ENCODE measurements at places on chromosomes 6 and 20.
A peak's percentile ranks its signal among the peaks of the same experiment; 100 is the strongest.

GRCh38 chr20:50575865-50576720 is 65.9 kb downstream of the PTPN1 start:
- no peak for DNase-seq

- DNase-seq = no peak
These were observed 42.8 kb downstream of the STXBP5 start for GRCh38 chr6:147246853-147247635.

DNA sequence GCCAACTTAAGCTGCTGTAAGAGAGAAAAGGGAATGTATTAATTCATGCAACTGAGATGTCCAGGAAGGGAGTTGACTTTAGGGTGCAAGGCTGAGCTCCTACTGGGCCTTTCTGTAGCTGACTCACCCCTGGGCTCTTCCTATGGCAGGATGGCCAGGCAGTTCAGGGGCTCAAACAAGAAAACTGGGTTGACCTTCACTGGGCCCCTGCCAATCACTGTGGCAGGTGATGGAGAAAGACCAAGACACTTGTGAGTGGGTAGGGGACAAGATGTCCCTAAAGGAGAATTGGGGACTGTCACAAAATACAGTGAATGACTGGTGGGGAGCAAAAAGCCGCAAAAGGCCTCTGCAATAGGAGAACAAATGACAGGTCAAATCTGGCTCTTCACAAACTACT is 21.5 kb upstream of the RALGAPA2 start:
- DNase-seq = no peak

GRCh38 chr6:116444092-116444491 is 17.1 kb upstream of the CALHM6 start:
- no peak for DNase-seq

DNA sequence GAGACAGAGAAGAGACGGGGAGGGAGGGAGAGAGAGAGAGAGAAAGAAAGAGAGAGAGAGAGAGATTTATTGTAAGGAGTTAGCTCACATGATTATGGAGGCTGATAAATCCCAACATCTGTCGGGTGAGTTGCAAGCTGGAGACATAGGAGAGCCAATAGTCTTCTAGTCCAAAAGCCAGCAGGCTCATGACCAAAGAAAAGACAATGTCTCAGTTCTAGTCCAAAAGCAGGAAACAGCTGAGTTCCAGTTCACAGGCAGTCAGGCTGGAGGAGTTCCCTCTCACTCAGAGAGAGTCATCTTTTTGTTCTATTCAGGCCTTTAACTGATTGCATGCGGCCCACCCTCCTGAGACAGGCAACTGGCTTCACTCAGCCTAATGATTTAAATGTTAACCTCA is 416.6 kb downstream of the PREX1 start:
- DNase-seq = no peak

DNA sequence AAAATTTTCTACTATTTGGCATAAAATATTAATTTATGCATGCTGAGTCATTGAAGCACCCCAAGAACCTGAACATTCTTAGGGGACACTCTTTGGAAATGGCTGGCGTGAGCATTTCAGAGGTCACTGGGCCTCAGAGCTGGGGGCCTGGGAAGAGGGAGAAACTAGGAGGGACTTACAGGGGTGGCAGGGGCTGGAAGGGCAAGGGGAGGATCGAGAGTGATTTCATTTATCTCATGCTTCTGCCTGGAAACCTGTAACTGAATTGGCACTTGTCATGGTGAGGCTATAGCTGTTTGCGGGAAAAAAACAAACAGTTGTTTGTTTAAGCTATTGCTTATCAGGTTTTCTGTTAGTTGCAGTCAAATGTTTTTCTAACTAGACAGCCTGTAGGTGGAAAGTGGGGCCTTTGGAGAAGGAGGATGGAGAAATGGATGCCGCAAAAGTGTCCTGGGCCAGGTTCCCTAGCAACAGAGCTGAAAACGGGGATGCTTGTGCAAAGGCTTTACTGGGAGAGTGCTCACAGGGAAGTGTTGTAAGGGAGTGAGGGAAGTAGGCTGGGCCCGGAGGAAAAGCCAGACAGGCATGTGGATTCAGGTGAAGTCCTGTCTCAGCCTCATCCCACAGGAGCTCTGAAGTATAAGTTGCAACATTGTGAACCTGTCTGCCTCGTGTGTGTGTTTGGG is 36.4 kb upstream of the KAT14 start:
- DNase-seq = no peak

- no peak for DNase-seq
These were observed 17.8 kb upstream of the FKBP5 start for GRCh38 chr6:35706468-35706867.

DNA sequence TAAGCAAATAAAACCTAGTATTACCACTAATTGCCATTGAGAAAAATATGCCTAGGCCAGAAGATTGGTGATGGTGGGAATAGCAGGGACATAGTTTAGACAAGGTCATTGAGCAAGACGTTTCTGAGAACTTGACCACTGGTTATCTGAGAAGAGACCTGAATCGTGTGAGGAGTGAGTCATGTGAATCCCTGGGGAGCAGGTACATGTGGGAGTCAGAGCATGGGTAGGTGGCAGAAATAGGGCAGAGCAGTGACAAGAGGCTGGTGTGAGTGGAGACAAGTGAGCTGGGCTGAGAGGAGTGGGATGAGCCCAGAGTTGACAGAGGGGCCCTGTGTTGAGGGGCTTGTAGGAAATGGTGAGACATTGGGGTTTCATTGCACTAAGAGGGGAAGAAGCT is 16.4 kb downstream of the MICA start:
- DNase-seq = no peak

- DNase-seq = no peak
These were observed 278.3 kb downstream of the HIVEP2 start for GRCh38 chr6:142666599-142667185.

DNA sequence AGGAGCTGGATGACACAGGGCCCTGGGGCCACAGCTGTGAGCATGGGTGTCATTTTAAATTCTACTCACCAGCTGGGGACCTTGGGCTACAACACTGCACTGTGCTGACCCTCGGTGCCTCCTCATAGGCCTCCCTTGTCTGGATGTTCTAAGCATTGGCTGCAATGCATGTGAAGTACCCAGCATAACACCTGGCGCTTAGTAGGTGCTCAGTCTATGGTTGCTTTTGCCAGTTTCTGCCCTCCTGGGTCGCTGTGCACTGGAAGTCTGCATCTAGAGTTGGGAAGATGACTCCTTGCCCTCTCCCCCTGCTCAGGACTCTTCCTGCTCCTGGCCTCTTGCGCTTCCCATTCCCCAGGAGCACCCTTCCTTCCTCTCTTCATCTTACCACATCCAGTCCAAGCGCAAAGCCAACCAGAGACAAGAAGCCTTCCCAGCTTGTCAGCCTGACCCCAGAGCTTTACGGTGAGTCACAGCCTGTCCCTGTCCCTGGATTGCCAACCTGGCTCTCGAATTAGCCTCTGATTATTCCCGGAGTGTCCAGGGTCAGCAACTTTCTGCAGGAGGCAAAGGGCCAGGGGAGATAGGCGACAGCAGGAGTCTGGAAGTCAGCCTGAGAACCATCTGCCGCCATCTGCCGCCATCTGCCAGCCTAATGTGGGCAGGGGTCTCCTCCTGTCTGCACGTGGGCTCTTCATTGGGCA is 8.8 kb downstream of the SLC13A3 start:
- no peak for DNase-seq

DNA sequence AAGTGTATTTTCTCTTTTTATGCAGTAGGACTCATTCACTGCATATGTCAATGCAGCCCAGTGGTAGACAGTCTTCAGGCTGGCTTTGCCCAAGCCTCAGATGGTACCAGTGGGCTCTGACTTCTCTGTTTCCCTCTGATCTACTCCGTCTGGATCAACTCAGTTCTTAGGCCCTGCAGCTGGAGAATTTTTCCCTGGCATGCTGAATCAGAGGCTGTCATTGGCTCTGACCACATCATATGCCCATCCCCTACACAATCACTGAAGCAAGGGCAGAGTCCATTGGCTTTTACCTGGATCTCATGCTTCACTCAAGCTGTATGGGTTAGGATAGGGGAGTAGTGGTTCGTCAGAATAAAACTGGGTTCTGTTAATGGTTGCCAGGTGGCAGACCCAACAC is 57.8 kb downstream of the KIZ start:
- DNase-seq = no peak

DNA sequence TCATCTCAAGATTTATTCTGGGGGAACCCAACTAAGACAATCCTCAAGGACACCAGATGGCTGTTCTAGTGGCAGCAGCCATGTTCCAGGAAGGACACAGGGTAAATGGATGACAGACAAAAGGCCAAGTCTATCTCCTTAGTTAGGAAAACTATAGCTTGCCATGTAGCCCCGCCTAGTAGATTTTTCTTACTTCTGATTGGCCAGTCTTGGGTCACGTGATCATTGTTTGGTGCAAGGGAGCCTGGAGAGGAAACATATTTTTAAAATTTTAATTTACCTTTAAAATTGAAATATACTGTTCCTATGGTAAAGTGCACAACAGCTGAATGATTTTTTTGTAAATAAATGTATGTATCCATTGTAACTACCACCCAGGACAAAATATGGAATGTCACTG is 4.4 kb upstream of the KCNS1 start:
- no peak for DNase-seq

- no peak for DNase-seq
These were observed 28.7 kb downstream of the NTSR1 start for GRCh38 chr20:62737271-62737811.

GRCh38 chr20:61514396-61514795 is 262.3 kb downstream of the CDH4 start:
- DNase-seq = no peak

DNA sequence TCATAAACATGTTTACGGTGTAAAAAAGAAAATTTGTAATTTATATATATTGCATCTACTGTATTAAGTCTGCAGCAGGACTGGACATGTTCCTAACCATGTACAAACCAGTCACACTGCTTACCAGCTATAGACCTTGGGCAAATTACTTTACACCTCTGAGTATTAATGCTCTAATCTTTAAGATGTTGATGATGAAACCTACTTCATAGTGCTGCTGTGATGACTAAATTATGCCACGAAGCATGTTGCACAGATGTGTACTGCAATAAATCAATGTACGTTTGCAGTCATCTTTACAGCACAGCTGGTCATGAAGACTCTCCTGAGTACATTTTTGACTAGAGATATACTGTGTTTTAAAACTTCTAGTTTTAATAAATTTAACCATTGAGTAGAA is 42.6 kb downstream of the PRKN start:
- no peak for DNase-seq

- DNase-seq = no peak
These were observed 83.3 kb upstream of the PDE10A start for GRCh38 chr6:165746331-165746730.

DNA sequence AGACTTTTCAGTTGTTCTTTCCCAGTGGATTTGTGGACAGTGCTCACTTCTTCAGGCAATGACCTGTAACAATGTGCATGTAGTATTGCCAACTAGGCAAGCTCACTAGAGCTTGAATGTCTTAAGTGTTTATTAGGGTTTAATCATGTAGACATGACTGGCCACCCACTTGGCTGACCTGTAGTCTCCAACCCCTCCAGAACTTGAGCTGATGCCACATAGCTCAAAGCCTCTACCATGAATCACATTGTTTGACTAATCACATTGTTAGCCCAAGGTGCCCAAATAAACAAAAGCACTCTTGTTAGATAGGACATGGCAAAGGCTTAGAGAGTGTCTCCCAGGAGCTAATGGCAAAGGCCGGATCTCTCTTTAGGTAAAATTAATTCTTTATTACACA is 272.7 kb downstream of the GRIK2 start:
- DNase-seq = peak; percentile 10

- DNase-seq = no peak
These were observed 135.9 kb downstream of the SOX4 start for GRCh38 chr6:21729431-21729830.

- DNase-seq = no peak
These were observed 2.0 kb downstream of the FOXQ1 start for GRCh38 chr6:1313767-1314503.

DNA sequence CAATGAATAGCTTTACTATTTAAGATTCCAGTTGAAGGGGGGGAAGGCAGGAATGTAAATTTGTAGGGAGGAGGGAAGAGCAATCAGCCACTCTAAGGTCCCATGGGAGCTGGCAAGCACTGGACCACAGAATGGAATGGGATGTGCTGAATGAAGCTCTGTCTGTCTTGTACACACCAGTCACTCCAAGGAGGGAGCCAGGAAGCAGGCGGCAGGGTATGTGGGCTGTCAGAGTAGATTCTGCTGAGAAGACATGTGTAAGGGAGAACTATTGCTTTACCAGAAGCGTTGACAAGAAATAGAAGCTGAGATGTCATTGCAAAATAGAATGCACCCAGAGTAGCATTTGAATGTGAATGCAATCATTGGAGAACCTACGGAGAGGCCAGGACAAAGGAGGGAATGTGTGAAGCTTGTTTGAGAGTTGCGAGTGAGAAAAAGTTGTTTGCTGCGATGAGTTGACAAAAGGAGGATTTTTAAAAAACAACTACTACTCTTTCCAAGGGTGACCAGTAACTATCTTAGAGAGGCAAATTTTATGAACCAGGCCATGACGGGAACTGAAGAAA is 25.2 kb upstream of the PDE7B start:
- DNase-seq = no peak

DNA sequence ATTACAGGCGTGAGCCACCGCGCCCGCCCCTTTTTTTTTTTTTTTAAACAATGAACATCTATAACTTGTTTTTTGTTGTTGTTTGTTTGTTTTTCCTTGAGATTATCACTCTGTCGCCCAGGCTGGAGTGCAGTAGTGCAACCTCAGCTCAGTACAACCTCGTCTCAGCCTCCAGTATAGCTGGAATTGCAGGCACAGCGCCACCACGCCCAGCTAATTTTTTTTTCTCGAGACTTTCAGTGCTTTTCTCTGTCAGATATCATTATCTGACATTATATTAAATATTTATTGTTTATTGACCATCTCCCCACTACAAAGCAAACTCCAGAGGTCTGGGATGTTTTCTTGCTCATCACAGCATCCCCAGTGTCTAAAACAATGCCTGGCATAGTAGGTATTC is 2.3 kb upstream of the DLK2 start:
- DNase-seq = no peak

All from NCI-H774 (cell line).